ENCODE measurements at places on chromosomes 5 and 9. TPM values are rescaled to one million over a fixed set of nuclear protein-coding genes. Genes with fewer than 3 reads are reported as not detected.

DNA sequence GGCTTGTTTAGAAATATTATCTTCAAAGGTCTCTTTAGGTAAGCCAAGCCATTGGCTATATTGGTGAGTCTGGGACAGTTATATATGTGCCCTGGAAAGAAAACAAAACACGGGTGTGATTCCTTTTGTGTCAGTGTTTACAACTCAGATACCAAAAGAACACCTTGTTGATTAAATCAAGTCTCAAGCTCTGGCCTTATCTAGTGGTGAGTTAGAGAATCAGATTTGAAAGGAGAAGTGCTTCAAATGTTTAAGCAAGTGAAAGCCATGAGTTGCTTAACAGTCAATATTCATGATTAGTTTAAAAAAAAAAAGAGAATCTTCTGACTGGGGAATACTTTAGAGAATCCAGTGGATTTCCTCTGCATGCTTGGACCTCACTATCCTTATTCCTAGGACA lies 68.3 kb downstream of the IQGAP2 start:
- peak overlapping the region; percentile 66 for H3K27ac ChIP-seq
- peaks cover 53% of the 10 kb centered on the region for H3K4me1 ChIP-seq
- H3K4me3 ChIP-seq = no peak overlapping the region
- H3K36me3 ChIP-seq = no peaks in the 10 kb centered on the region
- no peak for DNase-seq

DNA sequence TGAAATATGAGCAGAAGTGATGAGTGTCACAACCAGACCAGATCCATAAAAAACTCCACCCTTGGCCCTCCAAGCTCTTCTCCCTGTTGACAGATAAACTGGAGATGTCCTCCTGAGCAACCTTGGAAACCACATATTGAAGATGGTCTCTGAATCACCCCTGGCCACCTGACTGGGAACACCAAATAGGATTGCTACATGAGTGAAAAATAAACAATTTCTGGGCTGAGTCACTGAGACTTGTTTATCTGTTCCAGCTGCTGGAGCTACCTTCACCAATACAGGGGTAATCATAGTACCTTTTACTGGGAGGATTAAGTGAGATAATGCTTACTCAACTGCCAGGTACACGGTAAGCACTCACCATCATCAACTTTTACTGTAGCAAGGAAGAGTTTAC lies 53.3 kb downstream of the PCA3 start:
- no peaks in the 10 kb centered on the region for H3K27me3 ChIP-seq
- DNase-seq = no peak
- H3K4me1 ChIP-seq = no peaks in the 10 kb centered on the region
- no peak overlapping the region for H3K4me3 ChIP-seq
- H3K27ac ChIP-seq = no peak overlapping the region
- H3K36me3 ChIP-seq = no peaks in the 10 kb centered on the region

Gene POU5F2
- total RNA-seq = 0.53 TPM

Gene SOHLH1
- not detected for total RNA-seq

DNA sequence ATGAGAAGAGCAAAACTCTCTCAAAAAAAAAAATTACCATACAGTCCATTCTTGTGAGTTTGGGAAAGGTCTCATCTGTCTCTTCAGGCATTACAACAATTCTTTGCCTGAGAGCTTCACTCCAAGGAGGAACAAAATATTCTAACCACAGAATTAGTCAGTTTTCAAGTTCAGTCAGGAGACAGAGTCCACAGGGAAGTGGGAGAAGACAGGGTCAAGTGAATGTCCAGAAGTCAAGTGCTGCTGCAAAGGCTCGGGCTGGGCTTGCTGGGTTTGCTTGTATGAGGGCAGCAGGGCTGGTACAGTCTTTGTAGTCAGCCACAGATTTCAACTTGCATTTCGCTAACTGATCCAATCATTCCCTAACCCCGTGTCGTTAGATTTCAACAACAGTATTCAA lies 17.6 kb upstream of the HEXB start:
- no peak overlapping the region for H3K27ac ChIP-seq
- no peaks in the 10 kb centered on the region for H3K4me1 ChIP-seq
- DNase-seq = no peak
- no peaks in the 10 kb centered on the region for H3K36me3 ChIP-seq

All from right lobe of liver (tissue), 6 donors.